ENCODE measurements at places on chromosomes 6 and 20. TPM values are rescaled to one million over a fixed set of nuclear protein-coding genes. Genes with fewer than 3 reads are reported as not detected.

Gene LPA
- total RNA-seq, result not detected

Gene LSM14B
- 24.9 TPM for total RNA-seq

Gene PHACTR2
- 127 TPM for total RNA-seq

Gene RPS10
- total RNA-seq, result 1,830 TPM

Gene CST2
- total RNA-seq, result 2.1 TPM

Gene NRSN1
- total RNA-seq, result 0.83 TPM

Gene TFAP2D
- not detected for total RNA-seq

Gene OLIG3
- not detected for total RNA-seq

- no peaks in the 10 kb centered on the region for H3K36me3 ChIP-seq
- no peaks in the 10 kb centered on the region for H3K27me3 ChIP-seq
- H3K4me3 ChIP-seq, result no peak overlapping the region
- no peak for DNase-seq
Observed at GRCh38 chr20:21684671-21685070, 20.8 kb upstream of the PAX1 start.

DNA sequence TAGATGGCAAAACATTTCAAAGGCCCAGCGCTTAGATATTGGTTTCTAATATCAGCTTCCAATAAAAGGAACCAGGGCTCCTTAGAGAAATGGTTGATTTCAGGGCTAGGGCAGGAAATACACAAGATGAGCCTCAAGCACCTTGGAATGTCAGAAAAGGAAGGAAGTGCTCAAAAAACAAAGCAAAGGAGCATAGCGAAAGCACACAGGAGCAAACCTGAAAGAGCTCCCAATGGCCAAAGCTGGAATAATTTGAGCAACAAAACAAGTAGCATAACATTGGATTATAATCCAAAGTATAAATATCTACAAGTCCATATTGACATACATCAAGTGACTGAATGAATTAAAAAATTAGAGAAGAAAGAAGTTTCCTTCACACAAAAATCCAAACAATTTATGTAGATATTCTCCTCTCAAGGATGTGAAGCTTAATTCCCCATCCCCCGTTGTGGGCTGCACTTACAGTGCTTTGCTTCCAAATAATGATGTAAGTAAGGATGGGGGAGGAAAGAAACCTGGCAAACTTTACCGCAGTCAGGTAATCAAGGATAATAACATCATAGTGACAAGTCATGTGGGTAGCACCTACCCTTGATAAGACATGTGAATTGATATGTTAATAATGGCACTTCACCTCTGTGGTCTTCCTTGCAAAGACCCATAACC, 132.9 kb upstream of the DST start:
- no peaks in the 10 kb centered on the region for H3K27me3 ChIP-seq
- no peak overlapping the region for H3K27ac ChIP-seq
- peaks cover 34% of the 10 kb centered on the region for H3K4me1 ChIP-seq
- no peak overlapping the region for H3K4me3 ChIP-seq

DNA sequence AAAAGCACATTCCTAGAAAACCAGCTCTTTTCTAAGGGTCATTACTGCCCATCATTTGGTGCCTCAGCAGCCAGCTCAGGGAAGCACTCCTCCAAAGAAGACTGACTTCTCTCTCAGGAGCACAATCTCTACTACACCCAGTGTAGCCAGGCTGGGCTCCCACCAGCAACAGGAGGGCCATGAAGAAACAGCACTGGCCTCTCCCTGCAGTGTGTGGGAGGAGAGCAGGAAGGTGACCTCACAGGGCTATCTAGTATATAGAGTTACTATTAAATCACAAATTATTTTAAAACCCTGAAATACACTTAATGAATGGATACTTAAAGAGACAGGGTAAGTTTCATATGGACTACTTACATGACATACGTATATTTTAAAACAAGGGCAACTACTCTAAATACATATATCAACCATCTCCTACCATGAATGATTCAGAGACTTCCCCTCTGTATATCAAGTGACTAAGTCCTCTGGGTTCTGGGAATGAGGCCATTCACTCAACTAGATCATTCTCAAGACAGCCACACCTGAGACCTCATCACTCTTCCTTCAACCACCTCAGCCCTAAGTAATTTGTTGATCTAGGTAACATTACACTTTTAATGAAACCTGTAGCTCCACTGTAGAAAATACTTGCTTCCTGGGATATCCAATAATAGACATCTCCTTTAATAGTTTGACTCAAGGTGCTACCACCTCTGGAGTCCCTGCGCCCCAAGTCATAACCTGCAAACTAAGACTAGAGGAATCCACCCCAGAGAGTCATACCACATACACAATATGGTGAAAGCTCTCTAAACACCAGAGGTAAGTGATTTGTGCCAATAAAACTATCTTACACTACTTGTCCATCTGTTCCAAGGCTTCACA, 25.2 kb downstream of the TBX18 start:
- no peaks in the 10 kb centered on the region for H3K27me3 ChIP-seq
- H3K27ac ChIP-seq, result no peak overlapping the region
- no peak for DNase-seq
- H3K4me3 ChIP-seq, result no peak overlapping the region
- no peaks in the 10 kb centered on the region for H3K4me1 ChIP-seq

DNA sequence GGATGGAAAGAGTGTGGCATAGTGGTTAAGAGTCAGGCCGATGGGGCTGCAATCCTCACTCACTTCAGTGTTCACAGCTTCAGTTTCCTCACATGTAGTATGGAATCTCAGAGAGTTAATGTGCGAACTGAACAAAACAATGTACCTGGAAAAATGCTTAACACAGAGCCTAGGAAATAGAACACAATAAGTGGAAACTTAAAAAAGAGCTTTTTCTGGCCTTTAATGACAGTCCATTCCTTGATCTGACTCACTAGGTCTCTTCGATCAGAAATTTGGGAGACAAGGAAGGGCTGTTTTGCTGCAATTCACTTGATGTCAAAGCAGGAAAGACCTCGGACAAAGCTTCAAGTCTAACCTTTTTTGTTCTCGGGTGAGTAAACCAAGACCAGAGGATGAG, 56.1 kb downstream of the KCNB1 start:
- no peak for DNase-seq
- peaks cover 59% of the 10 kb centered on the region for H3K4me1 ChIP-seq
- H3K36me3 ChIP-seq, result no peaks in the 10 kb centered on the region
- H3K27me3 ChIP-seq, result no peaks in the 10 kb centered on the region
- H3K4me3 ChIP-seq, result no peak overlapping the region

GRCh38 chr6:146153040-146153758, 124.3 kb downstream of the GRM1 start:
- no peaks in the 10 kb centered on the region for H3K27me3 ChIP-seq
- no peaks in the 10 kb centered on the region for H3K4me1 ChIP-seq
- H3K36me3 ChIP-seq, result no peaks in the 10 kb centered on the region
- no peak overlapping the region for H3K27ac ChIP-seq
- DNase-seq, result no peak

DNA sequence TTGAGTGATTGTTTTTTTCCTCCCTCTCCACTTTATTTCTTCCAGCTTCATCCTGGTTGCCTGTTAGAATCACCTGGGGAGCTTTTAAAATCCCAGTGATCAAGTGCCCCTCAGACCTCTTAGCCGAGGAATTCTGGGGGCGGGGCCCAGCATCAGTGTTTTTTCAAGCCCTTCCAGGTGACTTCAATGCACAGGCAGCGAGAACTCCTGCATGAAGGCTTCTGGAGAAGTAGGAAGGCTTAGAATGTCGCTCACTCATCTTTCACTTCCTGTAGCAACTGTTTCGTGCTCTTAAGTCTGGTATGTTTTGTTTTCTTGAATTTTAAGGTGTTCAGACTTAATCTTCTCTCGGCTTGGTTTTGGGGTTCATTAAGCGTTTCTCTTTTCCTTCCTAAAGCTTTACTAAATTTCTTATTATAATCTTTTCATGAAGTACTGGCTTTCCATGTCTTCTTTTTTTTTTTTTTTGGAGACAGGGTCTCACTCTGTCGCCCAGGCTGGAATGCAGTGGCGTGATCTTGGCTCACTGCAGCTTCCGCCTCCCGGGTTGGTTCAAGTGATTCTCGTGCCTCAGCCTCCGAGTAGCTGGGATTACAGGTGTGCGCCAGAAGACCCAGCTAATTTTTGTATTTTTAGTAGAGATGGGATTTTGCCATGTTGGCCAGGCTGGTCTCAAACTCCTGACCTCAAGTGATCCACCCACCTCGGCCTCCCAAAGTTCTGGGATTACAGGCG, 30.9 kb upstream of the TULP1 start:
- H3K27ac ChIP-seq, result no peak overlapping the region
- no peaks in the 10 kb centered on the region for H3K36me3 ChIP-seq
- H3K27me3 ChIP-seq, result peaks cover 18% of the 10 kb centered on the region
- no peak for DNase-seq
- H3K4me3 ChIP-seq, result no peak overlapping the region
- no peaks in the 10 kb centered on the region for H3K4me1 ChIP-seq

- peaks cover 67% of the 10 kb centered on the region for H3K4me1 ChIP-seq
- no peak for DNase-seq
- H3K4me3 ChIP-seq, result no peak overlapping the region
- peak overlapping the region; percentile 55 for H3K27ac ChIP-seq
- H3K27me3 ChIP-seq, result no peaks in the 10 kb centered on the region
- H3K36me3 ChIP-seq, result no peaks in the 10 kb centered on the region
Observed at GRCh38 chr6:41724228-41724580, 11.2 kb downstream of the TFEB start.

- H3K27me3 ChIP-seq, result no peaks in the 10 kb centered on the region
- no peaks in the 10 kb centered on the region for H3K36me3 ChIP-seq
- no peak overlapping the region for H3K27ac ChIP-seq
- no peaks in the 10 kb centered on the region for H3K4me1 ChIP-seq
Observed at GRCh38 chr20:49797344-49797615, 15.3 kb upstream of the SLC9A8 start.

GRCh38 chr6:132893772-132894490, 79.6 kb downstream of the RPS12 start:
- no peaks in the 10 kb centered on the region for H3K36me3 ChIP-seq
- no peaks in the 10 kb centered on the region for H3K27me3 ChIP-seq
- H3K4me1 ChIP-seq, result no peaks in the 10 kb centered on the region
- DNase-seq, result no peak

DNA sequence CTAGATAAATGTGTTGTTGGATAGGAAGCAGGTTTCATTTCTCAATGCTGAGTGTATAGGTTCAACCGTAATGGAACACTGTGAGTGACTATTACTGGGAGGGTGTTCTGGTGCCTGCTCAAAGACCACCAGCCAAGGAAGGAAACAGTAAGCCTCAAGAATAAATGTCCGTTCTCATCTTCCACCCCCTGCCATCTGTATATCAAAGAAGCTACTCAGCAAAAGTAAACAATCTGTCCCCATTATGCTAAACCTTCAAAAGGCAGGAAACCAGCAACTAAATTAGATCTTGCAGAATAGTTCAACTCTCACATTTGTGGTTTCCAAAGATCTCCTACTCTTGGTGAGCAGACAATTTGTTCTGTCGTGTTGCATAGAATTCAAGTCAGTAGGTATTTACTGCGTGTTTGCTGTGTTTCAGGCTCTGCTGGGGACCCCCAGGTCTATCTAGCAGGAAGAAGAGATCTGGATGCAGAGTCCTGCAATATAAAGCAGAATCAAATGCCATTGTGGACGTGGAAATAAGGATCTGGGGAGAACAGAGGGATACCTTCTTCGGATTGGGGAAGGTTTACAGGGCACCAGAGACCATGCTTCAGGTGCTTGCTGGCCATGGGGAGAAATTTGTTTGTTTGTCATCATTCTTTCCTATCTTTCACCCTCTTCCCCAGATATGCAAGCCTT, 87.3 kb downstream of the SCML4 start:
- DNase-seq, result peak; percentile 75
- no peaks in the 10 kb centered on the region for H3K36me3 ChIP-seq
- no peak overlapping the region for H3K27ac ChIP-seq
- no peaks in the 10 kb centered on the region for H3K27me3 ChIP-seq
- H3K4me1 ChIP-seq, result no peaks in the 10 kb centered on the region
- H3K4me3 ChIP-seq, result no peak overlapping the region

DNA sequence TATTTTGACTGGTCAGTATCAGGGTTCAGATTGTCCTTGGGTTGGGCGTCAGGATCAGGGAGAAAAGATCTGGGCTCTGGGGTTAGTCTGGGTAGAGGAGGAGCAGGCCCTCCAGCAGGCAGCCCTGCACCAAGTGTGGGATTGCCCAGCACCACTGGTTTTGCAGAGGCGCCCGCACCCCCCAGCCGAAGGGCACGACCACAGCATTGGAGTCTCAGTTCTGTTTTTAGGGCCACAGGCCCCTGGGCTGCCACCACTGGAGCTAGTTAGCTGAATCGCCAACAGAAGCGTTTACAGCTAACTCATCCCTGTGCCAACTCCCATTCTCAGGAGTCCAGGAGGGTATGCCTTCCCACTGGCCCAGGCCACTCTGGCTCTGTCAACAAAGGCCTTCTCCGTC, 84.2 kb downstream of the TCP11 start:
- DNase-seq, result no peak
- H3K36me3 ChIP-seq, result peaks cover 75% of the 10 kb centered on the region
- peaks cover 100% of the 10 kb centered on the region for H3K4me1 ChIP-seq
- H3K27ac ChIP-seq, result peak overlapping the region; percentile 92
- no peaks in the 10 kb centered on the region for H3K27me3 ChIP-seq

DNA sequence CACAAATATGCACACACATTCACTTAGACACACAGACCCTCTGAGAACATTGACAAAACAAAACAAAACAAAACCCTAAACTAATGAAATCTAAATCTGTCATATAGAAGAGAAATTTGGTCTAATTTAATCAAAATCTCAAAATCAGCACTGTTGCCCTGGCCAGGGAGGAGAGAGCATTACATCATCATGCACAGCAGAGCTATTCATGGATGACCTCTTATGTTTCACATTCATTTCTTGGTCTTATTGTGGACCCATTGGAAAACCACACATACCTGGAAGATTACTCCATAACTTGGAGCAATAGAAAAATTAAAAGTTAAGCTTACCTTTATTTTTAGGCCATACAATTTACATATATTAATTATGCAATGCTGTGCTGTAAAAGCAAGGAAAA, 1223.6 kb upstream of the GJE1 start:
- no peaks in the 10 kb centered on the region for H3K36me3 ChIP-seq
- H3K27me3 ChIP-seq, result no peaks in the 10 kb centered on the region
- no peak overlapping the region for H3K27ac ChIP-seq

- peaks cover 31% of the 10 kb centered on the region for H3K4me1 ChIP-seq
- H3K4me3 ChIP-seq, result peak overlapping the region; percentile 58
- H3K36me3 ChIP-seq, result peaks cover 27% of the 10 kb centered on the region
- peak overlapping the region; percentile 92 for H3K27ac ChIP-seq
- DNase-seq, result no peak
- H3K27me3 ChIP-seq, result no peaks in the 10 kb centered on the region
Observed at GRCh38 chr20:62952968-62953838, 694 bp downstream of the SLC17A9 start.

Measured in esophagus muscularis mucosa (tissue), 4 donors.